ENCODE measurements at places on chromosomes 4 and X.
A peak's percentile ranks its signal among the peaks of the same experiment; 100 is the strongest.

GRCh38 chr4:116358633-116359222, 726.6 kb downstream of the TRAM1L1 start:
- no peak for DNase-seq

GRCh38 chr4:186759990-186760389, 36.3 kb upstream of the FAT1 start:
- DNase-seq = no peak

DNA sequence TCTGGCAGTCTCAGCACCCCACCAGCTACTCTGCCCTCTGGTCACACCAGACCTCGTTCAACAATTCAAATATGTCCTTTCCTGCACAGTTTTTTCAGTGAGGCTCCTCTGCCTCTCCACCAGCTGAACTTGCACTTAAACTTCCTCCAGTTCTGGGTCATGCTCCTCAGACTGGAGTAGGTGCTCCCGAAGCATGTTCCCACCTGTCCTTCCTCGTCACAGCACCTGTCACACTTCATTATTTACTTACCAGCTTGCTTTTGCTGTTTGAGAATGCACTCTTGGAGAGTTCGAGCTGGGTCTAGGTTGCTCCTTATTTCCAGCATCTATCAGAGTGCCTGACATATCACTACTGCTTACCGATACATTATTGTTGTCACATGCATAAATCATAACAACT, 144.8 kb upstream of the TTC29 start:
- no peak for DNase-seq

- DNase-seq = no peak
These were observed 84.9 kb upstream of the TET2 start for GRCh38 chr4:105061731-105062130.

- no peak for DNase-seq
These were observed 6.3 kb downstream of the FMR1 start for GRCh38 chrX:147917700-147918695.

DNA sequence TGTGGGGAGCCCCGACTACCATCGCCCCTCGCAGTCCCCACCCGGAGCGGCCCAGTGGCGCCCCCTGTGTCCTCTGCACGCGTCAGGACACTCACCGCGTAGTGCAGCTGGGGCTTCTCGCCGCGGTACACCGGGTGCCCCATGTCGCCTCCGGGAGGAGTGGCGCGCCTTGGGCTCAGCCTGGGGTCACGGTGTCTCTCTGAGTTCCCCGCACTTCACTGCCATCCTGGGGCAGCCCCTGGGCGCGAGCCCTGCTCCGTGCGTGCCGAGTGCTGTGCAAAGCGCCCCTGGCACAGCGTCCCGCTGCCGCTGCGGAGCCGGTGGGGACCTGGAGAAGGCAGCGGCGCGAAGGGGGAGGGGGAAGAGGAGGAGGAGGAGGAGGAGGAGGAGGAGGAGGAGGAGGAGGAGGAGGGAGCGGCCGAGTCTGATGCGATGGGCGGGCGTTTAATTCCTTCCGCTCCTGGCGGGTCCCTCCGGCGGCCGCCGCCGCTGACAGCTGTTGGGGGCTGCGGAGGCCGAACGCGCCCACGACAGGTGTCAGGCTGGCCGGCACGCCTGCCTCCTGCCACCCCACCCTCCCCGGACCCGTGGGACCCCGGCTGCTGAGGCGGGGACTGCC, 134.3 kb downstream of the AMELX start:
- no peak for DNase-seq

- no peak for DNase-seq
These were observed 359.4 kb upstream of the FSTL5 start for GRCh38 chr4:162523171-162523570.

DNA sequence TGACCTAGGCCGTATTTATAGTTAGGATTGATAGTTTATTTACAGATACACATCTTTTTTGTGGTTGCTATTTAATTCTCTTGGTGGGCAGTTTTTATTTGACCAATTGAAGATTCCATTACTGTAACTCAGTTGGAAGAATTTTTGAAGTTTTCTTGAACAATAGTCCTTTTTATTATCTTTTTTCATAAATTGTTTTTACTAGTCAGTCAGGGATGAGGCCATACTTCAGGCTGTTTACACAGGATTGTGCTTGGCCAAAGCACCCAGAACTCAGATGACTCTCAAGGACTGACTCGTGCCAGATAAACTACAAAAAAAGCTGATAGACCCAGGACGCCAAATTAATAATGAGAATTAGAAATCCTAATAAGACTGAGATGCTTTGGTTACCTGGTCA, 7.0 kb downstream of the HERC3 start:
- DNase-seq = no peak

DNA sequence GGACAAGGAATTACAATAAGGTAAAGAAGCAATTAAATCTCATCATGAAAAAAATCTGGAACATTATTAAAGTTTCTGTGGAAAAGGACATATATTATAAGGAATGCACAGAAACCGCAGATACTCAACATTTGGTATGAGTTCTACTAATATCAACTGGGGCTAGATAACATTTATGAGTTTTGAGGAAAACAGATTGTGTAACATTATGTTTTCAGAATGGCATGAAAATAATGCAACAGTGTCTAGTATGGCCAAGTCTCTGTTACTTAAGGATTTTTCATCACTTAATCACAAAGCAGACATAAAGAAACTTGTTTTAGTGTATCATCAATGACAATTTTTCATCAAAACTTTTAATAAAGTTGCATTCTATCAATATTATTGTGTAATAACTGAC, 785.0 kb downstream of the GLUD2 start:
- no peak for DNase-seq

DNA sequence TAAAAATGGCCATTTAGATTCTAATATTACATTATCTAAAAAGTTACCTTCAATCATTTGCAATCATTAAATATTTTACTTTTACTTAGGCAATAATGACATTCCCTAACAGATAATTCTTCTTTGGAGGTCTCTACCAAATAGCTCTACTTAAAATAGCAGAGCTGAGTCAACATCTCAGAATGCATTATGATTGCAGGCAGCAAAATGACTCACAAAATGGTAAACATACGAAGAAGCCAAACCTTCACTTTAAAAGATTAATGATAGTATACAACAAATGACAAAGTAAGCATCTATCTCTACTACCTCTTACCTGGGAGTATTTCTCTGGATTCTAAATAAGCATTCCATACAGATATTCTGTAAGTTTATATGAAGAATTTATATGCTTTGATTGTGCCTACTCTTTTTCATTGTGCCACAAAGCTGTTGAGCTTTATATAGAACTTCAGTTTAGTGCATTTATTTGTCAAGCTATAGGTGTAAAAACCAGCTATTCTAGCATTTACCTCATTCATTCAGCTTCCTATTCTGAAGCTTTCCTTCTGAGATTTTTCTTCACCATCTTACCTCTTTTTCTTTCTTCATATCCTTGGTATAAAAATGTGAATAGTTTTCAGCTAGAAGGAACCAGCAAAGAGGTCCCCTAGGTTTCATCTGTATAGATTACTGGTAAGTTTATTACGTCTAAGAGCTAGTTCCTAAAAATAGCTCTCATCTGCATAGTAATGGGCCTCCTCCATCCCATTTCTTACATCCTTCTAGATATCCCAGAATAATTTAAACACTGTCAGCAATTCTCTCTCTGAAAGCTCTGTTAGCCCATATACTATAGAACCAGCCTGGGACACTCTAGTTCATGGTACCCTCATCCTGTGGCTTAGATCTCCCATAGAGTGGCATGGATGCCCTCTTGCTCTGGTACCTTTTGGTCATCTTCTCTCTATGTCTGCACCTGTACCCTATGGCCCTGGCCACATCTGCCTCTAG, 17.2 kb upstream of the SPCS3 start:
- no peak for DNase-seq

DNA sequence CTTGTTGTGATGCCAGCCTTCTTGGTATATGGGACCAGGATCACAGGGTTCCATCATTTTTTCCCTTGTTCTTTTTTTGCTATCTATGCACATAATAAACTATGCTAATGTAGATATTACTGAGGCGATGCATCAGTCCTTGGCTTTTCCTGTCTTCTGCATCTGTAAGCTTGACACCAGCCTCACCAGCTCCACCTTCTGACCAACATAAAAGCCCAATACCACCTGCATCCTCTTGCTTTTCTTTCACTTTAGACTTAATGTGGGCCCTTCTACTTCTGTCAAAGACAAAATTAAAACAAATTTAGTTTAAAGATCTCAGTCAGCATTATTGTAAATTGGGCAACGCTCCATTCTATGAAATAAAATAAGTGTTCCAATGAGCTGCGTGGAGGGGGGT, 1718.8 kb upstream of the PCDH10 start:
- no peak for DNase-seq

DNA sequence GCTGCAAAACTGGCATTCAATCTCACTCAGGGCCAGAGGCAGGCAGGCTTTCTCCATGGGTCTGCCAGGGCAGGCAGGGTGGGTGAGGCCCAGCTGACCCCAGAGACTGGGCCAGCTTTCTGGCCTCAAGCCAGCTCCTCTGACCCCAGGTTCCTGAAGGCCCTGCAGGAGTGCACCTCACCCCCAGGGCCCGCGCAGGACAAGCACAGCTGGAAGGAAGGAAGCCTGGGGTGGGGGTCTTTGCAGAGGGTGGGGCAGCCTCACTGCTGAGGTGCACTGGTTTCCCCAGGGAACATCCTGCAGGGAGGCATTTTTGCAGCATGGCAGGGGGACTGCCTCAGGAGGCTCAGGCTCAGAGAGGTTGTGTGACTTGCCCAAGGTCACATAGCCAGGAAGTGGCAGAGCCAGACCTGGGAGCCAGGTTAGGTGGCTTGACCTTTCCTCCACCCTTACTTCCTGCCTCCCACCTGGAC, 31.5 kb upstream of the AFAP1 start:
- DNase-seq = no peak

- no peak for DNase-seq
These were observed 7.1 kb downstream of the SMARCAD1 start for GRCh38 chr4:94214703-94215319.

DNA sequence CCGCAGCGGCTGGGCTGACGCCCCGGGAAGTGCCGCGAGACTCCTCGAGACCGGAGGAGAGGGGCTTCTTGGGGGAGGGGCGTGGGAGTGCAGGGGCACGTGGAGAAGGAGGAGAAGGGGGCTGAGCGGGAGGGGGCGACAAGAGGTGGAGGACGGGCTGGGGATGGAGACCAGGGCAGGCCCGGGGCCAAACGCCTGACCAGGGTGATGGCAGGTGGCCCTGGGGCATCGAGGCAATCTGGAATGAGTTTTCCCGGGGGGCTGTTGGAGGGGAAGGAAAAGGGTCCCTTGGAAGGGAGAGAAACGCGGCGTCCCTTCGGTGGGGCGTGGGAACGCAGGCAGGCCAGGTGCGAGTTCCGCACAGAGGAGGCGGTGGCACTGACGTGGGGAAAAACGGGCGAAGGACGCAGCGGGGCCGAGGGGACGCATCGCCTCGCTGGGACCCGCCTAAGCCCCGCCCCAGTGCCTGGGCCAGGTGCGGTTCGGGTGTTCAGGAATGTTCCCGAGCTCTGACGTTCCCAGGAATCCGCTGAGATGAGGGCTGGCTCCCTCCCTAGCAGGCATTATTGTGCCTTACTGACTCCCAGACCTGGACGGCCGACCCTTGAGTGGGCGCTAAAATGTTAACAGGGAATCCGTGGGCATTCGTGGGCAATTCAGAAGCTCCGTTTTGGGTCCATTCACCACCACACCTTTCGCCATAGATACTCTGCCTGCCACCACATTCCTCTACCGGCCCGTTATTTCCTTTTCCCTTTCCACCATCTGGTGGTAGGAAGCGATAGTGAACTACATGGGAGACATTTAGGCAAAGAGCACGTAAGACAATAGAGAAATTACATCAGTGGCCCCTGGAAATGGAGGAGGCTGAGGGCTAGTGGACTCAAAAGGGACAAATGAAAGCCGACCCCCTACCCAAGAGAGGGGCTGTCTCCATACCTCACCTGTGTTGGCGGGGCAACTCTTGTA, 795 bp upstream of the SH3KBP1 start:
- DNase-seq = peak; percentile 16
